ENCODE measurements at places on chromosomes 4 and X.

DNA sequence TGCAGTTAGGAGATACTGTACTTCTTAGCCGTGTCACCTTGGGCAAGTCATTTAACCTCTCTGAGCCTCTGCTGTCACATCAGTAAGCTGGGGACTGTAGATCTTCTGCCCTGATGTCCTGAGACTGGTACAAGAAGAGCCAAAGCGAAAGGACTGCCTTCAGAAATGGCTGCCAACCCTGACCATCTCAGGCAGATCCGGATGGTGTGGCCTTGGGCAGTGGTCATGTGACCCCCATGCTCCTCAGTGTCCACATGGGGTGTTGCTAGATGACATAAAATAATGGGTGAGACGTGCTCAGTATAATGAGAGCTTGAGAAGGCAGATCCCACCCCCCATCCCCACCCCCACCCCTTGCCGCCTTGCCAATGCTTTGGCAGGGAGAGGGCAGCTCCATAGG lies 60.4 kb upstream of the MTM1 start:
- DNase-seq, result no peak

DNA sequence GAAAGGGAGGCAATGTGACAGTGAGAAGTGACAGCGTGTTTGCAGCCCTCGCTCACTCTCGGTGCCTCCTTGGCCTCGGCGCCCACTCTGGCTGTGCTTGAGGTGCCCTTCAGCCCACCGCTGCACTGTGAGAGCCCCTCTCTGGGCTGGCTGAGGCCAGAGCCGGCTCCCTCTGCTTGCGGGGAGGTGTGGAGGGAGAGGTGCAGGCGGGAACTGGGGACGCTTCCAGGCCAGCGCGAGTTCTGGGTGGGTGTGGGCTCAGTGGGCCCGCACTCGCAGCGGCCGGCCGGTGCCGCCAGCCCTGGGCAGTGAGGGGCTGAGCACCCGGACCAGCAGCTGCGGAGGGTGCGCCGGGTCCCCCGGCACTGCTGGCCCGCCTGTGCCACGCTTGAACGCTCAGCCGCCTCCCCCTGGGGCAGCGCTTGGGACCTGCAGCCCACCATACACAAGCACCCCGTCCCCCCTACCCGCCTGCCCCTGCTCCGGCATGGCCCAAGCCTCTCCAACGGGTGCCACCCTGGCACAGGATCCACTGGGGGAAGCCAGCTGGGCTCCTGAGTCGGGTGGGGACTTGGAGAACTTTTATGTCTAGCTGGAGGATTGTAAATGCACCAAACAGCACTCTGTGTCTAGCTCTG lies 1142.8 kb upstream of the INTU start:
- no peak for DNase-seq

- DNase-seq, result no peak
Observed at GRCh38 chr4:84547211-84547610, 35.7 kb upstream of the CDS1 start.

- DNase-seq, result no peak
Observed at GRCh38 chr4:39543034-39543433, 15.8 kb upstream of the UGDH start.

- DNase-seq, result no peak
Observed at GRCh38 chrX:134998246-134998645, 7.5 kb downstream of the SMIM10 start.

- DNase-seq, result no peak
Observed at GRCh38 chr4:166230841-166231240, 357.8 kb downstream of the TLL1 start.

DNA sequence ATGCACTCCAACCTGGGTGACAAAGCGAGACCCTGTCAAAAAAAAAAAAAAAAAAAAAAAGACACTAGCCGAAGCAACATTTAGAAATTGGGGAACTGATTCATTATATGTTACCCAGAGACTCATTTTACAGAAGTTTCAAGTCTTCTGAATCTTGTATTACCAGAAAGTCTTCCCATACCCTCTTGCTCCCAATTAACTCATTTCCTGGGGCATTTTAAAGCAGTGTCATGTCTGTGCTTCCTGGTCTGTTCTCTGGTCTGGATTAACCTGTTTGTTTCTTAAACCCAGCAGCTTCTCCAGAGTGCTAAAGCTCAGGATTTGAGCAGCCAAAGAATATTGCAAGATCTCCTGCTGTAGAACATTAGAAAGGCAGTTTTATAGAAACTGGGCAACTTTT lies 43.7 kb downstream of the FRMPD3 start:
- DNase-seq, result no peak

DNA sequence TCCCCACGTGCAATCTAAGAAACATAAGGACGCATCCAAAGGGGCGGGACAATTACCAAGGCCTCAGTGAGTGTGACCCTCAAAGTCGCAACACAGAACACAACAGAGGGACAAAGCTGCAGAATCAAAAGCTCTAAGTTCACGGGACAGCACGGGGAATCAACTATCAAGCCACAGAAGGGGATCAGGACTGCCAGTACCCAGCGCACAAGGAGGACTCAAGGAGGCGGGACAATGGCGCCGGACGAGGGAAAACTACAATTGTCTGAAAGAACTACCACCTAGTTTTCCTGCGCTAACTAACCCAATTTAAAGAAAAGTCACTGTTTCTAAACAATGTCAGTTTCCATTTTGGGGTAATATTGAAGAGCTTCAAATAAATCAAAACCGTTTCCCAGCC lies 1.3 kb downstream of the FAM53A start:
- no peak for DNase-seq

DNA sequence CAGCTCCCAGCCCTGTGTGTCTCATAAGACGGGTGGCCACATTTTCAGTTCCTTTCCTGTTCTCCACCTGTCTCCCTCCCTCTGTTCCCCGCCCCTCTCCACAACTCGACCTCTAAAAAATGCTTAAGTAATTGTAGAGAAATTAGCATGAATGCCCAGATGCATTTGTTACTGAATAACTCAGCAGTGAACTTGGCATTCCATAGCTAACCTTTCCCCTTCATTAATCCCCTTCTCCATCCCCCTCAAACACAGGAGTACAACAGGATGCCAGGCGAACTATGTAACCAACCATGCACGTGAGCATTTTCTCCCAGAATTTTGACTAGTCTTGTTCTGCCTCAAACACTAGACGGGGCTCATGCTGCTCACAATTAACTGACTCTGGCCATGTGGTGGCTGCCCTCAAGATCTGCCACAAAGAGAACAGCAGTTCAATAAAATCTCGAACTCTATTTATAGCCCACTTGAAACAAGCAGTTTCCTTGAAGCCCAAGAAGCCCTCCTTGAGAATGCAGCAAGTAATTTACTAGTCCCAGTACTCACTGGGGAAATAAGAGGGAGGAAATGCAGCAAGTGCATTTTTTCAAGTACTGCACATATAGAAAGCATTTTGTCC lies 351.2 kb downstream of the ARHGAP24 start:
- DNase-seq, result peak; percentile 25

DNA sequence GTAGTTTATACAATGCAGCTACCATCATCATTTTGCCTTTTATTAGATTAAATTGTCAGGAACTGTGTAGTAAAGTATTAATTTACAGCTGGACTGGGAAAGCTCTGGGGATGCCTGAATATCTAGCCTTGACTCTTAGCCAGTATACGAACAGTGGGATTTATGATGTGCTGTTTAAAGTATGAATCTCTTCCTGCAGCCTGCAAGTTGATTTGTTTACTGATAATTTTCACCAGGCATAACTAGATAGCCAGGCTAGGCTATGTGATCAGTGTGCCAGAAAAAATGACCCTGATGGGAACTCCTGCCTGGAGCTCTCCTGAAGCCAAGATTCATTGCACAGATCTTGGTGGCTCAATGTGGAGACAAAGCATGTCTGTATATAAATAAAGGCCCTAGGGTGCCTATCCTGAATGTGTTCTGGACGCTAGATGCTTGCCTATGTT lies 119.2 kb downstream of the SCLT1 start:
- DNase-seq, result peak; percentile 65

- DNase-seq, result peak; percentile 36
Observed at GRCh38 chr4:82797405-82798111, 1.0 kb downstream of the SCD5 start.

DNA sequence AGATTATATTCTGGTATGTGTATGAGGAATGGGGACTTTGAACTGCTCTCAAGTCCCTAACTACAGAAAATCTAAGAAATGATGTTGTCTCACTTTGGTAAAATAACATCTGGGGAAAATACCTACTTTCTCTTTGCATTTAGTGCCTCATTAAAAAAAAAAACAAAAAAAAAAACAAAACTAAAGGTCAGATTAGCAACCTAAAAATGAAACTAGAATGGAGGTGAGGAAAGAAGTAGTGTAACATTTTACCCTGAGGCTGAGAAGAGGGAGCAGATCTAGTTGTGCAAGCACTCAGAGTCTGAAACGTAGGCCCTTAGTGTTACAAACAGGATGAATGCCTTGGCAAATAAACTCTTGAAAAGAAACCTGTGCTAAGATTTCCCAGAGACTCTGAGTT lies 56.0 kb downstream of the VGLL1 start:
- no peak for DNase-seq

DNA sequence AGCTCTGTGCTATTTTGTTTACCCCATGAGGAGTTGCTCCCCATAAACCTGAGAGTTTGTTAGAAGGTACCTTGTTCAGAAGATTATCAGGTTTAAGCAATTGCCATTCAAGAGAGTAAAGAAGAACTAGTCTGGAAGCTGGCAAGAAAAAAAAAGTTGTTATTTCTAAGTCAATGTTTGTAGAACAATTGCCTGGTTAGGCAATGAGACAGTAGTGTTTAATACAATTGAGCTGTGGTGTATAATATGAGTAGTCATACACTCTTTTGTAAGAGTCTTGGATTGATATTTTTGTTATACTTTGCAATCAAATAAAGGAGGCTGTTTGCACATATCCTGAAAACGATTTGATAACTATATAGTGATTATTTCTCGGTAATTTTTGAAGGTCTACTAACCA lies 44.7 kb downstream of the GALNT7 start:
- DNase-seq, result no peak

DNA sequence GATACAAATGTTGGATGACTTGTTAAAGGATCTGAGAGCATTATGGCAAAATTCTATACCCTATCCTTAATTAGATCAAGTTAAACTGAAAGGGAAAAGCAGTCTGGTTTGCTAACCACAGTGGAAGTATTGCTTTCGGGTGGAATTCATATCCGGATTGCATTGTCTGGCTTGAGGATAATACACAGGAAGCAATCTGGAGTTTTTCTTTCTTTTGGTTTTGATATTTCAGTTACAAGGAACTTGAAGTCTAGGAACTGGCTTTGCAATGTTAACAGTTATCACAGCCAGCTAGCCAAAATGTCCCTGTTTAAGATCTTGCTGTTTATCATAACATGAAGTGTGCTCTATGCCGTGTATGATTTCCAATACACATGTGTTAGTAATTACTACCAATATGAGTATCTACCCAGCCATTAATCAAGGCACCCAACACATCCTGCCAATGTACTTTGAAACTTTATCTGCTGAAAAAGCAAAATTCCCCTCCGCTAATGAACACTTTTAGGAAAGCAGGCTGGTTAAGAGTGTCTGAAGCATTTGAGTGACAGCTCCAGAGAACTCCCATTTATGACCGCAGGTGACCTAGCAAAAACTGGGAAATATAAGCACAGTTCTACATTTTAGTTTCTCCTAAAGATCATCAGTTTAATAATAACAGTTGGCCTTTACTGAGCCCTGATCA lies 146.4 kb downstream of the PALLD start:
- DNase-seq, result no peak

DNA sequence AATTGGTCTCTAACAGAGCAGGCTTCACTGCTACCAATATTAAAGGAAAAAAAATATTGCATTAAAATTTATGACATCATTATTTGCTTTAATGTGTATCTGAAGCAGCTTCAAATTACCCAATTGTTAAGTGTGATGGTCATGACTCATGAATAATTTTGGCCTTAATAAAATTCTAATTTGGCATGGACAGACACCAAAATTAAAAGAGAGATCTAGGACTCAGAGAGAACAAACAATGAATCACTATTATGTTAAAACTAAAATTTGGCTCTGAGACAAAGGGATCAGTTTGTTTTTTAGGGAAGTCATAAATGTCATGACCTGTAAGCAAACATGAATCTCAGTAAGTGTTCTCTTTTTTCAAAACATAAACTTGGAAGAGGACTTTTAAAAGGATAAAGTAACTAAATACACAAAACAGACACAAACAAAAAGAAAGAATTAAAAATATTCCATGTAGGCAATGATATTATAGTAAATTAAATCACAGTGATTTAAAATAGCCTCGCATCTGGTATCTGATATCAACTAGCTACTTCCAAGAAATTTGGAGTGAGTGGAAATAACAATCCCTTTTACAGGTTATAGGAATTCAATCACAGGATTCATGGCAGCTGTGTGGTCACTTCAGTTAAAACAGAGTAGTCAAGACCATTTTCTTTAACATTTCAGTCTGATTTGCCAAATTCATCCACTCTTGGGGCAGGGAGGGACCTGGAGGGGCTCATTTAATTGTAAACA lies 11.6 kb downstream of the VEGFC start:
- no peak for DNase-seq

DNA sequence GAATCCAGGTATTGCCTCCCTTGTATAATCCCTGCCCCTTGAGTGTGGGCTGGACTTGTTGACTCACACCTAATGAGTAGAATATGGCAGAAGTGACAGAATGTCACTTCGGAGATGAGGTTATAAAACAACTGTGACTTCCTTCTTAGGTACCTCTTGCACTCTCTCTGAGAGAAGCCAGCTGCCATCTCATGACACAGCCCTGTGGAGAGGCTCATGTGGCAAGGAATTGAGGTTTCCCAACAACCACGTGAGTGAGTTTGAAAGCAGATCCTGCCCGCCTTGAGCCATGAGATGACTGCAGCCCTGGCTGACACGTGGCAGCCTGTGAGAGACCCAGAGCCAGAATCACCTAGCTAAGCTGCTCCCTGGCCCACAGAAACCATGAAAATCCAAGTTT lies 13.5 kb downstream of the ASB11 start:
- no peak for DNase-seq

Data from BE2C (cell line).